ENCODE measurements at places on chromosomes 2 and 18.

- peak; percentile 11 for DNase-seq
Observed at GRCh38 chr18:78561757-78562510, 417.7 kb upstream of the SALL3 start.

DNA sequence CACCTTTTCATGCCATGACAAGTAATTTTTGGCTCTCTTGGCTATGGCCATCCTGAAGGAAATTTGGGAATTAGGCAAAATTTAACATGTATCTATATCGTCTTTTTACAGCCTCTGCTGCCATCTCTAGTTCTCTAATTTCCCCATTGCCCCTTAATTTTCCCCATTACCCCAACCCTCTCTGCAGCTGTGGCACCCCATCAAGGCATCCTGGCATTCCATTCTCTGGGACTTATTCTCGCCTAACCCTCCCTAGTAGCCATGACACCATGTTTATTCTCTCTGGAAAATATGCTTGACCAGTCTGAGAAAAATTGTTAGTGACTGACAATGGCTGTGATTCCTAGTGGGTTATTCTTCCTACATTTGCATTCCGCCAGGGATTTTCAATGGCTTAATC is 43.9 kb upstream of the GLS start:
- DNase-seq: no peak

DNA sequence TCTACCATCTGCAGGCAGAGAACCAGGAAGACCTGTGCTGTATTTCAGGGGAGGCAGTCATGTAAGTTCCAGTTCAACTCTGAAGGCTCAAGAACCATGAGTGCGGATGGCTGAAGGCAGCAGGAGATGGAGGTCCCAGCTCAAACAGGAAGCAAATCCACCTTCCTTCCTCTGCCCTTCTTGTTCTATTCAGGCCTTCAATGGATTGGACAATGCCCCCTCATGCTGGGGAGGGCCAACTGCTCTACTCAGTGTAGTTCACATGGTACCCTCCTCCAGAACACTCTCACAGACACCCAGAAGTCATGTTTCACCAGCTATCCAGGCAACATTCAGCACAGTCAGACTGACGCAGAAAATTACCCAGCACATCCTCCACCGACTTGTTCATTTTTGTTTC is 39.1 kb upstream of the RAB31 start:
- DNase-seq: no peak

DNA sequence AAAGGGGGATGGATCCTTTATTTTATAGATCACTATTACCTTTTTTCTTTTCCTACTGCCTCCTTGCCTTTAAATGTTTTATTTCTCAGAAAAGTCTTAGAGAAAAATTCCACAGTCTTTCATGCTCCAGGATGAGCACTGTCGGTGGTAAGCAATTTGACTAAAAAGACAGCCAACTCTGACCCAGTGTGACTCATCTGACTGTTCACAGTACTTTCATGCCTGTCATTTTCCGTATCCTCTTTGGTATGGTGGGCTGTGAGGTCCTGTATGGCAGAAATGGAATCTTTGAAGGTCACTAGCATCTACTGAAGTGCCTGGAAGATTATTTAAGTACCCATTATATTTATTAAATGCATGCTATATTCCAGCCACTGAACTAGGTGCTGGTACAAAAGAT is 2.1 kb upstream of the RFTN2 start:
- no peak for DNase-seq

DNA sequence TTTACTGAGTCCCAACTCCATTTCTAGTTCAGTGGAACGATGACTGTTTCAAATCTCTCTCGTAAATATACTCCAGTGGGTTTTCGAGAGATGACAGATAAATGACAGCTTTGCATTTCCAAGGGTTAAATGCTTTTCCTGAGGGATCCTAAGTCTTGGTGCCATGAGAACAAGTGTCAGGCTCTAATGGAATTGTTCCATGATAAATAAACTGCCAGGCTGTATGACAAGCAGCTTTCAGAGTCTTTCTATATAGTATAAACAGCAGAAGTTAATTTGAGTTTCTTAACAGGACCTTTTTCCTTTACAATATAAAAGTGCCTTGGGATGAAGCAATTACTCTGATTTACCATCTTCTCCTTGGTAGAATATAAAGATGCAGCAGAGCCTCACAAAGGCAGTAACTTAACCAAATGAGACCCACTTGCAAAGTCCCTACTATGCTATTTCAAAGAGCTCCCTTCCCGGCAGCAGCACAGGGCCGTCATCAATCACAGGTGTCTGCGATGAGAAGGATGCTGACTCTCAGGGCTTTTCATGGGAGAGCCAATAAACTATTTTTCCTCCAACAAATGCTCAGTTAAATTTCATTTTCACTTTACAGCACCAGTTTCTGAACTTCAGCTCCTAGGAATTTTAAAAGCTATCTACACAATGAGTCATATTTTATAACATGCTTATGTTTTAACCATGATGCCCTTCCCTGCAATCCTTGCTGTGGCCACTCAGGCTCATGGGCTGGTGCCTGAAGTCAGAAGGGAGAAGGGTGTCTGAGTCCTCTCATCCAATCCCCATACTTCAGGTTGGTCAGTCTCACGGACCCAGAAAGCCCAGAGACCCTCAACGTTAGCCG is 123.8 kb downstream of the AFF3 start:
- no peak for DNase-seq

All from neuronal stem cell (in vitro differentiated cells).